ENCODE measurements at places on chromosomes 4 and X. TPM values are rescaled to one million over a fixed set of nuclear protein-coding genes. Genes with fewer than 3 reads are reported as not detected.

DNA sequence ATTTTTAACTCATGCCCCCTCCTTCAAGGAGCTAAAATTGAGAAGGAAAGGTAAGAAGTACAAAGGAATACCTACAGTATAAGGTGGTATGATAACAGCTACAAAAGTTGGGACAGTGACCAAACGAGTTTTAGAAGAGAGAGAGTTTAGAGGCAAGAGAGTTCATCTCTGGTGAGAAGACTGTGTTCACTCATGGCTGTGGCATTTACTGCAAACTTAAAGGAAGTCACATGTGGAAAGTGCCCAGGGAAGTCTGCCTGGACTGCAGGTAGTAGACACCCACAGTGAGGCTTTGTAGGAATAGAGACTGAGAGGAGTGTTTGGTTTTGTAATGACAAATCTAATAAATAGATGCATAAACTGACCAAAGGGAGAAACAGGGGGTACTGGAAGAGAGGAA lies 493.5 kb downstream of the IL15 start:
- DNase-seq: no peak

GRCh38 chr4:37749398-37749988 lies 63.3 kb upstream of the RELL1 start:
- no peak for DNase-seq

Gene HTN1
- not detected for total RNA-seq

Gene GABRE
- under 0.01 TPM for total RNA-seq

Gene SSX1
- not detected for total RNA-seq
